ENCODE measurements at places on chromosomes 5 and 9.

- DNase-seq = no peak
Measured at GRCh38 chr9:80794197-80794596, 895.1 kb downstream of the TLE1 start.

DNA sequence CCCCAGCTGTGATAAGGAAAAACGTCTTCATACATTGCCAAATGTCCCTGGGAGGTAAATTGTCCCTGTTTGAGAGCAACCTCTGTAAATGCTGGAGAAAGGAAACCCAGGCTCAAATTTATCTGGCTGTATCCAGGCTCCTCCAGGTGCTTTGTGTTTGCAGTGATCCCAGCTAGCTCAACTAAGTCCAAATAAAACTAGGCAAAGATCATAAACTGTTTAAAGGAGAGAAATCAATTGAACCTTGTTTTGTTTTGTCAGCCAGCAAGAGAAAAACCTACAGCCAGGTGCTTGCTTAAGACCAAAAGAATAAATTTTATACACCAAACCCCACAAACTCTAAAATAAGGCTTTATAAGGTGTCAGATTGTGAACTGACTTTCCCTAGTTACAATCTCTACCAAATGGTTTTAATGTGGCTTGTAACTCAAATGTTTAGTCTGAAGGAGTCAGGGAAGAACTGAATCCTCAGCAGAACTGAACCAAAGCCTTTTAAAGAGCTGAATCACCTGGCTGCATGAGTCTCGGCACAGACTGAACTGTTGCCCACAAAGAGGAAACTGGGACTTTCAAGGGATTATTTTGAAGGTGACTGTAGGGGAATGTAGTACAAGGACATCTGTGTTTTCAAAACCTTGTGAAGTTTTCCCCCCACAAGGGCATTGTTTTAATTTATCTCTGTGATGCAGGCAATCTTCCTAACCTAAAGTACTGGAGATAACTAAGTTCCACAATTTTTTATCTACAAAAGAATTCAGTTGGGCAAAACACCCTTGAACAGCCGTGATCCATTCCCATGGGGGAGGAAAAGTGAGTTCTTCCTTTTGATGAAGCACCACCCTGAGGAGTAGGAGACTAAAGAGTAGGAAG lies 201.7 kb upstream of the TARS1 start:
- DNase-seq = no peak

DNA sequence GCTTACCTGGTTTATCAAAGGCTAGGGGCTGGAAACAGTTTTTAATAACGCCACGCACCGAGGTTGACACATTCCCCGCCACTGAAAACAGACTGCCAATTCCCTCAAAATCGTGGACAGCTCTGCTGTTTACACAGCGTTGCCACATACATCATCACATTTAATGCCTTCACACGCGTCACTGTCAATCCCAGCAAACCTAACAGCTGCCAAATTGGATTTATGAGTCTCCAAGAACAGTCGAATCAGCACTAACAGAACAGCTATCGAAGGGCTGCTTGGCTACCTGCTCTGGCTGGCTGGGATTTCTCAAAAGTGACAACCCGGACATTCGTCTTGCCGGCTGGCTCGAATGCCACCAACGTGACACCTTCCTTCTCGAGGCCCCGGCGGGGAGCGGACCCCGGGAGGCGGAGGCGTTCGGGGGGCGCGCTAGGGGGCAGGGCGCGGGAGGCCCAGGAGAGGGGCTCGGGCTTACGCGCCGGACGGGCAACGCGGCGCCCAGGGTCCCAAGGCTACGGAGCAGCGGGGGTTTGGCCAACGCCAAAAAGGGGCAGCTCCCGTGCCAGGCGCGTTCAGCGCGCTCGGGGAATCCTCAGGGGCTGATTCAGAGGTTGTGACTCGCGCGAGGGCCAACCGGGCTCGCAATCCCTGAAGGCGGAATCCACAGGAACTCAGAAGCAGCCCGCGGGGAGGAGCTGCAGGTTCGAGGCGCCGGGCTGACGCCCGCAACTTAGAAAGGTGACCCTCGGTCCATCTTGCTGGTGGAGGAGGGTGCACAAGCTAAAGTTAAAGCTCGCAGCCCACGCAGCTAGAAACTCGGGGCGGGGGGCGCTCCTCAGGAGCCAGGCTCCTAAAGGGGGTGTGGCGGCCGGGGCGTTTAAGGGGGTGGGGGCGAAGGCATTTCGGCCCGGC lies 1.2 kb downstream of the CDC14B start:
- DNase-seq = peak; percentile 52

DNA sequence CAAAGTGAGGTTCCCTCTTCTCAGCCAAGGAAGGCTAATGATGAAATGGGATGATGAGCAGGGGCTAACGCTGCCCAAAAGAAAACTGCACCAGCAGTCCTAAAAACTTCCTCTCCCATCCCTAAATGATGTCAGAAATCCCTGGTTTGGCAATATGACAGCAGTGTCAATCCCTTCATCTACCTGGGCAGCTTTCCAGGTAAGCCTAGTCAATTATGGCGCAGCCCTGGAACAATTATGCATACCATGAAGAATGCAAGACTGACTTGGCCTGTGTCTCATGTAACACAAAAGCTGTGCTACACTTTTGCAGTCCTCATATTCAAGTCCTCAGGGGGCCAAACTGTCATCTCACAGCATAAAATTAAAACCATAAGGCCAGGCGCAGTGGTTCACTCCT lies 7.0 kb downstream of the DMGDH start:
- DNase-seq = no peak

- no peak for DNase-seq
Measured at GRCh38 chr9:13860946-13861640, 452.8 kb downstream of the NFIB start.

GRCh38 chr5:42555010-42555409 lies 131.8 kb downstream of the GHR start:
- DNase-seq = no peak

DNA sequence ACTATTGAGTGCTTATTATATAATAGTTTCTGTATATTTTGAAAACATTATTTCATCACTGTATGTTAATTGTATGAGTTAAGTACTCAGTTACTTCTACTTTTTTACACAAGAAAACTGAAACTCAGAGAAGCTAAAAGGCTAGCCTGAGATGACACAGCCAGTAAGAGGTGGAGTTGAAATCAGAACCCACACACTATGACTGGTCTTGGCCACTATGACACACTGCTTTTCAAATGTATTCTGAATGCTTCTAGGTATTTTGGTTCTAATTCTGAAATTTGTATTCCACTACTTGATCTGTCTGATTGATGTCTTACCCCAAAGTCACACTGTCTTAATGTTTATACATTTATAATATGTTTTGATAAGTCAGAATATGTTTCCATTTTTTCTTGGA lies 181.8 kb downstream of the ZDHHC21 start:
- peak; percentile 3 for DNase-seq

GRCh38 chr9:121649476-121650216 lies 1.8 kb upstream of the DAB2IP start:
- no peak for DNase-seq

- DNase-seq = peak; percentile 84
Measured at GRCh38 chr9:85743275-85744128, 1.7 kb upstream of the AGTPBP1 start.
